Stimulated activated CD4-positive, alpha-beta T cell treated with anti-CD3 and anti-CD28 coated beads, Interleukin-1b, Interleukin-23, amount 100 ng/mL, for 4 hours (primary cell): ENCODE measurements at places on chromosomes 3 and 15.

DNA sequence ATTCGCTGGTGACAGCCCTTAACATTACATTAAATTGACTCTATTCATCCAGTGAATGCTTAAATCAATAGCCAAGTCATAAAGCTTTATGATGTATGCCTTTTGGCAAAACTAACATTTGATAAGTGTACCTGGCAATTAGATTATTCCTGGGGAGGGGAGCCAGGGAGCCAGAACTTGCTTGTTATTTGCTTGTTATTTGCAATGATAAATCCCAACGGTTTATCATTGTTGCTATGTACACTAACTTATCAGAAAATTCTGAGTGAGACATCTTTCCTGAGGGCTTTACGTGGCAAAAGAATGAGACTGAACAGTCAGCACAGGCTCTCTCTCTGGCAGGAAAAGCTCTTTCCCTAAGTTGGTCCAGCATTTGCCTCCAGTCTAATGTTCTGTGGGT lies 35.8 kb upstream of the FBN1 start:
- DNase-seq = no peak

DNA sequence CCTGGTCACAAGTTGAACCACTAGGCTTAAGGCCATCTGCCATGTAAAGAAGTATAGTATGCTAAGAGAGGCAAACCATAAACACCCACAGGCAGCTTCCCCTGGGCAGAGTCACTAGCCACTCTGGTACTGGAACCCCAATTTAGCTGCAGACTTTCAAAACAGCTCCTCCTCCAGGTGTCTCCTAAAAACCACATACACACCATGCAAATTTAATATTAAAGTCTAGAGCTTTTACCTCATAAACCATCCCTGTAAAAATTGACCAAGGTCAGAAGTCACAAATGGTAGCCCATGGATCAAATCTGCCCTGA lies 99.1 kb upstream of the STT3B start:
- no peak for DNase-seq

DNA sequence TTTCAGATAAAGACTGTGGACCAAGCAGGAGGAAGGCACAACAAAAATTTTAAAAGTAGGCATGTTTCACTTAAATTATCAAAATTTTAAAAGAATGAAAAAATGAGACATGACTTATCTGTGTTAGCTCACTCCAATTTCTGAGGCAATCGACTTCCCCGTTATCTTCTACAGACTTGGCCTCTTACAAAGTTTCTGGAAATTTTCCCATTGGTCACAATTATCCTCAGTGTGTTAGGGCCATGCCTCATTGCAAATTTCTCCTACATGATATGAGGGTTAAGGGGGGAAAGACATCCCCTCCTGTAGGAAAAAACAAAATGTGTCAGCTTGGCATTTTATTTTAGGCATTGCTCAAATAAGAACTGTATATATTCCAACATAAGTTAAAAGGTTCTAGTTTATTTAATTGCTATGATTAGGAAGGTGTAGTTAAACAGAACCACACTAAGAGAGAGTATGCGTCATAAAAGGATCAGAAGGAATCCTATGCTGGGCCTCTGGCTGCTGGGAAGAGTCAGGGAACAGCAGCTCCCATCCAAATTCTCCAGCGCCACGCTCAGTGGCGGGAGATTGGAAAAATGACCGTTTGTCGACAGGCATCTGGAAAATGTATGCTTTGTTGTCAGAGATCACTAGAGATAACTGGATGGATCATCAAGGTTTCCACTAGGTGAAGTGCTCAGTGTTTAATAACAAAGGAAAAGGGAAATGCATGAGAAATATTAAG lies 463.6 kb upstream of the NR2F2 start:
- no peak for DNase-seq

- no peak for DNase-seq
Observed at GRCh38 chr3:42511201-42511600, 8.8 kb downstream of the VIPR1 start.

DNA sequence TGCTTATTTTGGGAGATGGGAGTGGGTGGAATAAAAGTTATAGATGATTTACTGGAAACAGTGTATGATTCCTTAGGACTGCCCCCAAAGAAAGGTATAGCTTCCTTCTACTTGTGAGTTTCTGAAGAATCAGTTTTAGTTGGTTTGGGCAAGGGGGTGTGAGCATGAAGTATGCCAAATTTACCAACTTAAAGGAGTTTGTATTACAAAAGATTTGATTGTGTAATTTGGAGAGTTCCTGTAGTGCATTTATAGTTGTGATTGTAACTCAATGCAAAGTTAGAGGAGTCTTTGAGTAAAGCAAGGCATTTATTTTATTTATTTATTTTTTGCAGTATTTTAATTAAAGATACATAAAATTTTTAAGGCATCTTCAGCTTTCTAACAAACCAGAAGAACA lies 42.8 kb downstream of the TSC22D2 start:
- DNase-seq = no peak

- no peak for DNase-seq
Observed at GRCh38 chr3:128083980-128084674, 31.9 kb downstream of the SEC61A1 start.

- no peak for DNase-seq
Observed at GRCh38 chr3:151356794-151357462, 27.6 kb upstream of the P2RY13 start.

- no peak for DNase-seq
Observed at GRCh38 chr3:36364260-36364659, 16.0 kb upstream of the STAC start.

- no peak for DNase-seq
Observed at GRCh38 chr3:144877356-144877755, 905.7 kb downstream of the DIPK2A start.

GRCh38 chr3:122100591-122101463 lies 45.7 kb downstream of the CD86 start:
- no peak for DNase-seq

DNA sequence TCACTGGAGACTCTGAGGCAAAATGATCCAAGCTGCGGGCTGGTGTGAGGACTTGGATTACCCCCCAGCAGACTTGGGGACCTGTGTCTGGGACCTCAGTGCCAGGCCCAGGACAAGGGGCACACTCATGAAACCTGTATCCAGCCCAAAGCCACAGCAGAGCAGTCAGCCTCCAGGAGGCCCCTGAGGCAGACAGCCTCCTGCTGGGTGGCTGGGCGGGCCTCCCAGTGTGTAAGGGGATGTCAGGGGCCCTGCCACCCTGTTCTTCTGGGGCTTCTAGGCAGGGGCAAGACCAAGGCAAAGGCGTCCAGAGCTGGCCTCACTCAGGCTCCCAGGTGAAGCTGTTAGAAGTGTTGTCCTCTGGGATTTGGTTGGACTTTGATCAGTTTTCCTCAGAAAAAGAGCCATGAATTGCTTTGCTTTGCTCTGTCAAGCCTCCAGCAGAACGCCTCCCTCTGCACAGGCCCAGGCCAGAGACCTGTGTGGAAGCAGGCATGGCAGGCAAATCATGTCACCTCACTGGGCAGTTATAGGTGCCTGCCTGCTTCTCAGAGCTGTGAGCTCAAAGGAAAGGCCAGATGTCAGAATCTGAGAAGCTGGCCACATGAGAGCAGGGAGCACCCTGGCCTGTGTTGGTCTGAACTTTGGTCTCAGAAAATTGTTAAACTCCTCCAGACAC lies 77.4 kb downstream of the SMAD6 start:
- no peak for DNase-seq

DNA sequence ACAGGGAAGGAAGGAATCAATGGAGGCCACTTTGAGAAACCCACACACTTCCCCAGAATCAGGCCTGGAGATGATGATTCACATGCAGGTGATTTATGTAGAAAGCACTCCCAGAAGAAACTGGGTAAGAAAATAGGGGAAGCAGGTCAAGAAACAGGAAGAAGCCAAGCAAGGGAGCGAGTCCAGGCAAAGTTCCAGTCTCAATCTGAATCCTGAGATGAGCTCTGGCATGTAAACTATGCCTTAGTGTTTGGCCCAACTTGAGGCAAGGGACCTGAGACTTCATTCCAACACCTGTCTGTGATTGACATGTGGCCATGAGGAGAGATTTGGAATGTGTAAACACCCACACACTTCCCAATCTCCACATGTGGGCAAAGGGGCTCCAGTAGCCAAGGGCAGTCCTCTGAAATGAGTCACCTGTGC lies 61.6 kb upstream of the CTNNB1 start:
- DNase-seq = no peak

- no peak for DNase-seq
Observed at GRCh38 chr3:110894574-110894973, 177.0 kb upstream of the NECTIN3 start.

GRCh38 chr15:68676926-68677325 lies 98.1 kb downstream of the CORO2B start:
- DNase-seq = no peak

DNA sequence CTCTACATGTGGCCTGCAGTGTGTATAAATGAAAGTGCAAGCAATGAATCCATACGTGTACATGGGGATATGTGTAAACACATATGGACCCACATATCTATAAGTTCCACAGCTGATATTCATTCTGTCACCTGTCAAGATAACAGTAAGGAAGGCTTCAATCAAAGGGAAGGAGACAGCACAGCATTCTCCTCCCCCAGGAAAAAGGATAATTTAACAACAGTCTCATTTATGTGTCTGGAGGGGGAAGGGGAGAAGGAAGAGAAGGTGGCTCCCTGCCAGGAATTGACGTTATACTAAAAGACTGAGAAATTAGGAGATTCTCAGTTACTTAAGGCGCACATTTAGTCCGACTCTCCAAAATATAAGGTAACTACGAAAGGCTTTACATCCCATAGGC lies 345.9 kb downstream of the FOXP1 start:
- no peak for DNase-seq

DNA sequence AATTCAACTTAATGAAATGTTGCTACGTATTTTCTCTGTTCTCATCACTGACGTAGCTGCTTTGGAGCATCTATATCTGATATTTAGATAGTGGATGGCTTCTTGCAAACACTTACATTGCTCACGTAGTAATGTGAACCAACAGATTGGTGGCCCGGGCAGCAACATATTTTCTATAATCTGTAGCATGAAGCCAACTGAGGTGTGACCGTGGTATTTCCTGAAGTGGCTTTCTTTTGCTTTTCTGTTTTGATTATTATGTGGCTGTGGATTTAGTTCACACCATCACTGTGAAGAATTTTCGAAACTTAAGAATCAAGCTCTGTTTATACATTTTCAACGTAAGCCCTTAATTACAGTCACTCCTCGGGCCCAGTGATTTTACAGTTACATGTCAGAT lies 288.5 kb downstream of the LPP start:
- DNase-seq = no peak

DNA sequence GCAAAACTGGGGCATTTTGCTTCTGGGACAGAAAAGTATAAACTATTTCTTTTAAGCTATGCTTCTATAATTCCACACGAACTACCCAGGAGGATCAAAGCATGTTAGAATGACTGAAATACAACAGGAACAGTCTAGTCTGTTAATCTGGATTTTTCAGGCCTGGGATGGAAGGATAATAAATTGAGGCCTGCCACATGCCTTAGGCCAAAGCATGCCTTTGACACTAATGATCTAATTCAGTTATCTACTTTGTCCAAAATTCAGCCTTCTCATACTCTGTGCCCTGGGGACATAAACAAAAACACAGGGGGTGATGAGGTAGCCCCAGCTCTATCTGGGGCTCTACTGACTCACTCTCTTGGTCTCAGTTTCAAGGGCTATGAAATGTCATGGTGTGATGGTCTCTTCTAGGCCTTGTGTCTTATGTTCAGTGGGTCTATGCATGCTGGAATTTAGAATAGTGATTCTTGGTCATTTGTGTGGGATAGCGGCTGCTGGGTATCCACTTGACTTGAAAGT lies 32.5 kb downstream of the GAP43 start:
- DNase-seq = no peak

- no peak for DNase-seq
Observed at GRCh38 chr15:69225355-69226022, 65.1 kb downstream of the GLCE start.
